HepG2 (cell line): ENCODE measurements at places on chromosomes 5 and 9.

DNA sequence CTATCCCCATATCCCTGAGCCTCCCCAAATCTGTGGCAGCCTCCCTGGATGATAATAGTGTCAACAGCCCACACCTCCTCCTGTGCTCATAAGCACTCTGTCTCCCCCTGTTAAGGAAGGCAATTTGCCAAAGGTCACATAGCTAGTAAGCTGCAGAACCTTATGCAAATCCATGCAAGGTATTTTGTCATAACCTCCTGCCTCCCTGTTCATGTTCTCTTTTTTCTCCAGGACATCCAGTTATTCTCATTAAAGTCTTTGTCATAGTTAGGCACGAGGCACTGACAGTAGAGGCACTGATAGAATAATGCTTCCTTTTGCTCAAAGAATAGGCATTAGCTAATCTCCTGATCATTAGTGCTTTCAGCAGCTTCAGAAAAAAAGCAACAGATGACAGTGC is 10.2 kb upstream of the AUH start:
- no peaks in the 10 kb centered on the region for H3K27me3 ChIP-seq
- no peaks in the 10 kb centered on the region for H3K36me3 ChIP-seq
- no peak for DNase-seq
- no peak overlapping the region for H3K27ac ChIP-seq
- peaks cover 10% of the 10 kb centered on the region for H3K4me1 ChIP-seq

- peaks cover 11% of the 10 kb centered on the region for H3K27me3 ChIP-seq
- no peaks in the 10 kb centered on the region for H3K4me1 ChIP-seq
- no peak for DNase-seq
- no peaks in the 10 kb centered on the region for H3K36me3 ChIP-seq
- H3K27ac ChIP-seq = no peak overlapping the region
Measured at GRCh38 chr5:66603164-66603563, 7.0 kb downstream of the MAST4 start.

- no peak overlapping the region for H3K27ac ChIP-seq
- H3K4me1 ChIP-seq = no peaks in the 10 kb centered on the region
- no peak for DNase-seq
- no peak overlapping the region for H3K4me3 ChIP-seq
Measured at GRCh38 chr9:126463426-126463825, 136.8 kb downstream of the MVB12B start.

- no peak for DNase-seq
- peak overlapping the region; percentile 31; the same call in 1 of the 2 replicates for H3K4me3 ChIP-seq
- H3K4me1 ChIP-seq = peaks cover 70% of the 10 kb centered on the region
- H3K27me3 ChIP-seq = no peaks in the 10 kb centered on the region
- H3K36me3 ChIP-seq = no peaks in the 10 kb centered on the region
Measured at GRCh38 chr5:150576449-150576949, 64.0 kb upstream of the SYNPO start.

DNA sequence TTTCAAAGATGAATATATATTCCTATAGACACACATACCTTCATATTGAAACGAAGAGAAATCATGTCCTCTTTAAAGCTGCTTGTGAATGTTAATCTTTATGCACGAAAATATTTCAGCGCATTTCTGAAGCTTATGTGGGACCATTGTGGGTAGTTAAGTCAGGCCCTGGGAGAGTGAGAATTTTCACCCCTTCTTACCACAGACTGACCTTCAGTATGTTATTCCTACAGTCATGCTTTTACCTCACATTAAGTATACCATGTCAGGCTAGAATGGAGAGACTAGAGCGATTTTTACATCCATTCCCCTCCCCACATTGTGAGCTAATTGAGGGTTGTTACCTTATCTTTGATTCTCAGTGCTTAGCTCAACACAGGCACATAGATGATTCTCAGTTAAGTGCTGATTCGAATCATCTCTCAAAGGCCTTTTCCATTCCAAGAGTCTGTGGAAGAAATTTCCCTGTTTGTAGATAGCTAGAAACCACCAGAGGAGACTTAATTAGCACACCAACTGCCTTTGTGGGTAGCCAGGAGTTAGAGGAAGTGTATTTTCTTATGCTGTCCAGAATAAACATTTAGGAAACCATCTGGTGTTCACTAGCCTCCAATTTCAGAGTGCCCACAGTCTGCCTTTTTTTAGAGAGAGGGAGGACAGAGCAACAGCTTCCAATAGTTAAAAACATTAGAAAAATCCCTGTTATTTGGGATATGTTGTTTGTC is 110.5 kb downstream of the MEGF10 start:
- no peaks in the 10 kb centered on the region for H3K36me3 ChIP-seq
- no peak overlapping the region for H3K4me3 ChIP-seq
- H3K27ac ChIP-seq = no peak overlapping the region
- no peaks in the 10 kb centered on the region for H3K4me1 ChIP-seq
- DNase-seq = no peak
- no peaks in the 10 kb centered on the region for H3K27me3 ChIP-seq

GRCh38 chr5:58842852-58843251 is 260.0 kb downstream of the RAB3C start:
- no peaks in the 10 kb centered on the region for H3K27me3 ChIP-seq
- H3K36me3 ChIP-seq = no peaks in the 10 kb centered on the region
- H3K4me3 ChIP-seq = no peak overlapping the region
- no peak for DNase-seq
- H3K27ac ChIP-seq = no peak overlapping the region

GRCh38 chr5:14518638-14519037 is 63.0 kb upstream of the OTULINL start:
- H3K27ac ChIP-seq = no peak overlapping the region
- no peaks in the 10 kb centered on the region for H3K4me1 ChIP-seq
- no peaks in the 10 kb centered on the region for H3K27me3 ChIP-seq
- no peak overlapping the region for H3K4me3 ChIP-seq

DNA sequence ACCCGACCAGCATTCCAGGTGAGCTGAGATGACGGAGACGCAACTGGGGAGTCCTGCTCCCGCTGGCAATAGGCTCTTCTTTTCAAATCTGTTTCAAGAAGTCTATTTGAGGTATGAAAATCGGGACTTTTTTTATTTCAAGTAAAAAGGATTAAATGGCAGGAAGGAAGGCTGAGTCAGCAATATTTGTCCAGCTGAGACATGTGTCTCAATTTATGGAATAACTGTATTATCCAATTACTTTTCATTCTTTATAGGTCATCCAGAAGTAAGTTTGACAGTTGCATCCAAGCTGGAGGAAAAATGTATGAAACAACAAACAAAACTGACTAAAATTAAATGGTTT is 221.1 kb downstream of the NR2F1-AS1 start:
- H3K4me3 ChIP-seq = no peak overlapping the region
- no peaks in the 10 kb centered on the region; the same call in 2 of the 3 replicates for H3K27me3 ChIP-seq
- H3K36me3 ChIP-seq = no peaks in the 10 kb centered on the region
- no peaks in the 10 kb centered on the region for H3K4me1 ChIP-seq

DNA sequence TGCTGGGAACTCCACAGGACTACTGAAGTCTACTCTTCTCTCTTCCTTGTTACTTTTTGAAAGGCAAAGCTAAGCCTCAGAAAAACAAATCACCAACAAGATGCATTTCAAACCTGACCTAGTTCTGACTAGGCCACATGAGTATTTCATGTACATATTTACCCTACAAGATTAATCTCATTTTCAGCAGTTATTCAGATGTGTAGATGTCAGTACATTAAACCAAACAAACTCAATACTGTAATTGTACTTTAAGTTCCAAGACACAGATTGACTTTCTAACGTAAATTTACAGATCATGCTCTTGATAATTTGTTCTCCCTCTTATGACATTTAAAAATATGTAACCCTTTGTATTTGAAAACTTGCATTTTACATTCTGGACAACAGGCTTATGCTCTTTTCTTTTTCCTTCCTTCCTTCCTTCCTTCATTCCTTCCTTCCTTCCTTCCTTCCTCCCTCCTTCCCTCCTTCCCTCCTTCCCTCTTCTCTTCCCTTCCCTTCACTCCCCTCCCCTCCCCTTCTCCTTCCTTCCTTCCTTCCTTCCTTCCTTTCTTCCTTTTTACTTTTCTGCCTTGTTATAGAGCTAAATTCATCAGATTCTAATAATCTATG is 1653.4 kb downstream of the EFNA5 start:
- no peak overlapping the region for H3K27ac ChIP-seq
- DNase-seq = no peak
- no peaks in the 10 kb centered on the region for H3K36me3 ChIP-seq
- H3K4me3 ChIP-seq = no peak overlapping the region
- no peaks in the 10 kb centered on the region for H3K27me3 ChIP-seq
